ENCODE measurements at places on chromosomes 3 and 15.

GRCh38 chr3:49607796-49608195 lies 53.5 kb downstream of the BSN start:
- no peak for DNase-seq

DNA sequence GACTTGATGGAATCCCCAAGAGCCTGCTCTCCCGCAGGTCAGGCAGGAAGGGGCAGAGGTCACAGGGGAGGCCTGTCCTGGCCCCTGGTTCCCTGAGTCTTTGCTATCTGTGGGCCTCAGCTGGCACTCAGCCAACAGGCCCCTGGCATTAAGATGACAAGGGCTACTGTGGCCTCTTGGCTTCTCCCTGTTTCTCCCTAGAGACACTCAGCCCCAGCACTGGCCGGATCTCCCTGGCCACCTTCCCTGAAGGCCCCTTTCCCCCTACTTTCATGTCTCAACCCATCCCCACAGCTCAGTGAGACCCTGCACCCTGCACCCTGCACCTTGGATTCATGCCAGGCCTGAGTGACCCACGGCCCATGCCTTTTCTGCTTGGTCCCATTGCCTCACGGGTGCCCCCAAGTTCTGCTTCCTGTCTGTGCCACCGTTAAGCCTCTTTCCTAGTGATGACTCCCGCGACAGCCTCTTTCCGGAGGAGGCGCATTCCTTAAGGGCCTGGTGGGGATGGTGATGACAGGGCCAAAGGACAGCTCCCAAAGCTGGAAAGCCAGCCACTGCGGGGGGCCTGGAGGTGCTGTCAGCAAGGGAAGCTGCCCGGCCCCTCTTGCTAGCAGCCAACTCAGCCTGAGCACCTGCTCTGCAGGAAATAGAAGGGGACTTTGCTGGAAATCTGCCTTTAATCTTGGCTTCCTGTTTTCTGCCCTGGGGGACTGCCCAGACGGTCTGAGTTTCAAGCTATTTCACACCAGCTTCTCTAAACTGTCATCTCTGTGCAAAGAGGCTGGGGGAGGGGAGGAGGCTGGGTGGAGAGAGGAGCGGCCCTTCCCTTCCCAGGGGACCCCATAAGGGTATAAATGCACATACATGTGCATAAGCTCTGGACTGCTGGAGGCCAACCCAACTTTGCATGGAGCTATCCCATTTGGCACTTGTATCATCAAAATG lies 4.8 kb upstream of the CSK start:
- DNase-seq: peak; percentile 69

GRCh38 chr15:29942548-29942947 lies 120.3 kb upstream of the TJP1 start:
- DNase-seq: no peak

- peak; percentile 60 for DNase-seq
Observed at GRCh38 chr3:197028728-197029510, 698 bp downstream of the MELTF start.

DNA sequence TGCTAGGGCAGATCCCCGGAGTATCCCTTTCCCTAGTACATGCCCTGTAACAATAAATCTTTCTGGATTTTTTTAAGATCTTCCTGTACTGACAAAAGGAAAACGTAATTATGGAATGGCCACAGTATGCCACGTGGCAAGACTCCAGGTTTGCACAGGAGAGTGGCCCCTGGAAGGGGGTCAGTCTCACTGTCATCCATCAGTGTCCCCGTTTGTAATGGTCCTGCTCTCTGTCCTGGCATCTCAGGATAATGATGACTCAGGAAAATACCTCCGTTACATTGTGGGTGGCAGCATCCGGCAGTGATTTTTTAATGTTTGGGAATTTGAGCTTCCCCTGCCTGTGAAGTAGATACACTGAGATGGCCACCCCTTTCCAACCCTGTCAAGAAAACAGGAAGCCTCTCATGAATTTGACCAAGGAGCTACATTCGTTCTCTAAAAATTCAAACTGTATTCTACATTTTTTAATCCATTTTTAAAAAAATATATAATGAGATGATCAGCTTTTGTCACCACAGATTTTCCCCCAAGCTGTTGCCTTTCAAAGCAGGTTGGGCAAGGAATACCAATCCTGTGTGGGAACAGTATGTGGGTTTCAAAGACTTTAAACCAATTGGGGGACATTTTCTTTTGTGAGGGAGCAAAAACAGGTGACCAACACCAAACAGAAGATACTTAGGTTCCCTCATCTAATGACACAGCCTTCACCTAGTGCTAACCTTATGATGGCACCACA lies 110.4 kb downstream of the C3orf70 start:
- DNase-seq: no peak

GRCh38 chr3:59726279-59726678 lies 676.5 kb upstream of the CFAP20DC start:
- DNase-seq: no peak

GRCh38 chr15:91146728-91147127 lies 46.7 kb downstream of the SV2B start:
- no peak for DNase-seq

DNA sequence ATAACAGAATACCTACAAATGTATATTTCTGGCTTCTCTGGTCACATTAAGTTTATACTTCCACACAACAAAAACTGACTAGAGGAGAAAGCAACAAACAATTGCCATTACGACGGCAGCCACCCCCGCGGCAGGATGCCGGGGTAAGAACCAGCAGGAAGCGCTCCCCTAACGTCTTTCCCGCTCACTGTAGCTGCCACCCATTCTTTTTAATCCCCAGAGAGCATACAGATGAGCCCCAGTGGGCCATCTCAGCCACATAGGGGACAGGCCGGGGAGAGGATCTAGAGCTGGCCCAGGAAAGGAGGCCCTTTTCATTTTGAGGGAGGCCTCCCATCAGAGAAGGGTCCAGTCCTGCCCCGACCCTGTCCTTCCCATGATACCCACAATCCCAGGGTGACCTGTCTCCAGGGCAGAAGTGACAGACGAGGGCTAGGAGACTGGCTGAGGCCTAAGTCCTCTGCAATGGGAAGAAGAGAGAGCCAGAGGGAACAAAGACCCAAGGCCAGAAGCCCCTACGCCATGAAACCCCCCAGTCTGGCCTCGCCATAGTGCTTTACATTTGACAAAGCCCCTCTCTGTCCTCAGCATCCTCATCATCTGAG lies 3.6 kb upstream of the CALML4 start:
- no peak for DNase-seq

DNA sequence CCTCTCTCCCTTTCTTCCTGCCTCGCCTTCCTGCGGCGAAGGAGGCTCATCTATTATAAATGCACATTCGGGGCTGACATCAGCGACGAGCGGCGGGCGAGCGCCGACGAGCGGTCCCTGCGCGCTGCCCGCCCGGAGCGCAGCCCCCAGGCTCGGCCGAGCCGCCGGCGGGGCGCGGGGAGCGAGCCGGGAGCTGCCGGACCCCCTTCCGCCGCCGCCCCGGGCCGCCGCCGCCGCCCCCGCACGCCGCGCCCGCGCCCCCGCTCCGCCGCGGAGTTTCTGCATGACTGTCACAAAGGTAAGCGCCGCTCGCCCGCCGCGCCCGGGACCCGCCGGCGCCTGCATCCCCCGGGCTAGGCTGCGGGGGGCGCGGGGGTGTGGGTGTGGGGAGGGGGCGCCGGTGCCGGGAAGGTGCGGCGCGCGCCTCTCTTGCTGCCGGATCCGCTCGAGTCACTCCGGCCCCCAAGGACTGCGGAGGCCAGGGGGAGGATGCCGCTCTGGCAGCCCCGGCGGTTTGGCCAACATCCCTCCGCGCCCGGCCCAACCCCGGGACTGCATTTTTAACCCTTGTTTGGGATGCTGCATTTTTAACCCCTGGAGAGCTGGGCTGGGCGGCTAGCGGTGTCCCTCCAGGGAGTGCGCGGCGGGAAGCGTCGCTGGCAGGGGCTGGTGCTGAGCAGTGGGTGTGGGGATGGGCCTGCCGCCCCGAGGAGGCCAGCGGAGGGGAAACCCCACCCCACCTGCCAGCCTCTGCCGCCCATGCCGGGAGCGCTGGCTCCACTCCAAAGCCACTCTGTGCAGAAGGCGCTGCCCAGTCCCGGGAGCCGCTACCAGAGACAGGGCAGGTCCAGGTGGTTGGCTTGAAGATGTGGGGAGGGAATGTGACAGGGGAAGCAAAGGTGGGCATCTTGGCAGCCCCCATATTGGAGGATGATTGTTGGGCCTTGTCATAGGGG lies at the start of gene CORO2B:
Gene CORO2B, plus strand, starts transcription at position 14 of the 956 bp plus-strand sequence. Its CDS starts 270 bp downstream, at position 284.
- DNase-seq: peak; percentile 28

- DNase-seq: no peak
Observed at GRCh38 chr3:48966876-48967361, 23.1 kb upstream of the P4HTM start.

DNA sequence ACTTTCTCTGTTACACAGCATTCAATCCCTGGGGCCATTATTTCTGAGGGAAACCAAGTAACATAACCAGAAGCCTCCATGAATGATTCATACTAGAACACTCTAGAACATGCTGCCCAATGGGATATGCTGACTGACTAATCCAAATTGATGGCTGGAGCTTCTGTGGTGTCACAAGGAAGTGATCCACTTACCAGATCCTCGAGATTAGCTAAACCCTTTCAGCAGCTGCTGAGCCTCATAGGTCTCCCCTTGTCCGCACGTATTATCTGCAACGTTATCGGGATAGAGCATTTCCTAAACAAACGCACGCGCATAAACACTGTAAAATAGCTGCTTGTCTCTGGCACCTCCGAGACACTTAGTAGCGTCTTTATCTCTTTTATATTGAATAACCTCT lies 61.2 kb upstream of the PROK2 start:
- no peak for DNase-seq

DNA sequence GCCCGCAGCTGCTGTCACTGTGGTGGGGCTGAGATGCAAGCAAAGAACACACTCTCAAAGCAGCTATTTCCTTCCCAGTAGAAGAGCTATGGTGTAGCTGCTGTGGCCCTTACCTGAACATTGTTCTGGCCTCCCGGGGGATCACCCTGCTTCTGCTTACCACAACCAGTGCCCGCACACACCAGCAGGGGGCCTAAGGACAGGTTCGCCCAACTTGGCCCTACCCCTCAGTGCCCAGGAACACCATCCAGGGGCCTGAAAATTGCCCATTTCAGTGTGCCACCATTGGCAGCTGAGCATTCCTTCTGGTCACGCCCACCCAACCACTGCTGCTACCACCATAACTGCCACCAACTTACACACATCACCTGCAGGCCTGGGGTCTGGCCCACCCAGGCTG lies 113.0 kb downstream of the TP63 start:
- no peak for DNase-seq

- DNase-seq: no peak
Observed at GRCh38 chr3:78724859-78725258, 1042.9 kb downstream of the ROBO1 start.

GRCh38 chr3:43334976-43335375 lies 48.6 kb downstream of the SNRK start:
- no peak for DNase-seq

DNA sequence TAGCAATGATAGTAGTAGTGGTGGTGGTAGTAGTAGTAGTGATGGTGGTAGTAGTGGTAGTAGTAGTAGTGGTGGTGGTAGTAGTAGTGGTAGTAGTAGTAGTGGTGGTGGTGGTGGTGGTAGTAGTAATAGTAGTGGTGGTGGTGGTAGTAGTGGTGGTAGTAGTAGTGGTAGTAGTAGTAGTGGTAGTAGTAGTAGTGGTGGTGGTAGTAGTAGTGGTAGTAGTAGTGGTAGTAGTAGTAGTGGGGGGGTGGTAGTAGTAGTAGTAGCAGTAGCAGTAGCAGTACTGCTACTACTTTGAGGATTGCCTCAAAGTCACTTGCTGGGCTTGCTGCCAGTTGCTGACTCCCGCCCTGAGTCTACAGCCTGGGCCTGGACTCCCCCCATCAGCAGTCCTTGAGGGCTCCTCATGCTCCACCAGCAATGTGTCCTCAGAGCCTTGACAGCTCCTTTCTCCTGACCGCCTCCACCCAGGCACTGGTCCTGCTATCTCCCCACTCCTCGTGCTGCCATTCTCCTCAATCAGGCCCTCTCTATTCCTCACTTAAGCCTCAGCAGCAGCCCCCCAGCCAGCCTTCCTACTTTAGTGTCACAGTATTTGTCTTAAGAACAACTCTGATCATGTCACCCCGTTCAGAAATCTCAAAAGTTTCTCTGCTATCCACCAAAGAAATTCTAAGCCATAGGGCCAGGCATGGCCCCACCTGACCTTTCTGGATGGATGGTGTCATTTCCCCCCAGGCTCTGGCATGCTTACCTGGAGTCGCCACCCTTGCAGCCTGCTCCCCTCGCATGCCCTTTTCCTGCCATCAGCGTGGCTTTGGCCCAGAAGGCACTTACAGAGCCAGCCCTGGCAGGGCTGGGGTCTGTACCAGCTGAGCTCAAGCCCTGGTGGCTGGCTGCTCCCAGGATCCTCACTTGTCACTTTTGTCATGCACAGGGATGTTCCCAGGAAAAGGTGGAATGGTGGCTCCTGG lies 45.6 kb downstream of the DLEC1 start:
- DNase-seq: peak; percentile 21

DNA sequence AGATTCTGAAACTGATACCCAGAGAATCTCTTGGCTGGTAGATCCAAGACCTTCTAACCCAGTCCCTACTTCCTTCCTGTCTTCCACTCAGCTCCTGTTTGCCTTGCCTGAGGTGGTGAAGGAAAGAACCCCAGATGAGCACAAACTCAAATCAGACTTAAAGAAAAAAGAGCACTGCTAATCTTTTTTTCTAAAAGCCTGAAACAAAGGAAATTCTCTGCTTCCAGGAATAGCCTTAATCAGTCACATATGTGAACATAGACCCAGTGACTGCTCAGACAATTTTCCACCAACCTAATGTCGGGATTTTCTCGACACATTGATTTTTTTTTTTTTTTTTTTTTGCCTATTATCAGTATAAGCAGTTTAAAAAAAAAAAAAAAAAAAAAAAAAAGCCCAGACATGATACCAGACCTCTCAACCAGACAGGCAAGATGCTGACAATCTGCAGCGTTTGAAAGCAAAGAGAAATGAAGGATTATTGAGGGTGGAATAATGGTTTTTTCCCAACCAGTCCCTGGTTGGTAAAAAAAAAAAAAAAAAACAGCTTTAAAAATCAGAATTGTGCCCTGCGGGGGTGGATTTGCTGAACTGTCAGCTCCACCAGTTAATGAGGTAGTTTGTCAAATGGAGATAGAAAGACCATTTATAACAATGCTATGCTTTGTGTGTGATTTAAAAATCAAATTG lies 256.8 kb upstream of the RARB start:
- DNase-seq: no peak

- DNase-seq: no peak
Observed at GRCh38 chr3:43010638-43011037, 31.5 kb downstream of the GASK1A start.

DNA sequence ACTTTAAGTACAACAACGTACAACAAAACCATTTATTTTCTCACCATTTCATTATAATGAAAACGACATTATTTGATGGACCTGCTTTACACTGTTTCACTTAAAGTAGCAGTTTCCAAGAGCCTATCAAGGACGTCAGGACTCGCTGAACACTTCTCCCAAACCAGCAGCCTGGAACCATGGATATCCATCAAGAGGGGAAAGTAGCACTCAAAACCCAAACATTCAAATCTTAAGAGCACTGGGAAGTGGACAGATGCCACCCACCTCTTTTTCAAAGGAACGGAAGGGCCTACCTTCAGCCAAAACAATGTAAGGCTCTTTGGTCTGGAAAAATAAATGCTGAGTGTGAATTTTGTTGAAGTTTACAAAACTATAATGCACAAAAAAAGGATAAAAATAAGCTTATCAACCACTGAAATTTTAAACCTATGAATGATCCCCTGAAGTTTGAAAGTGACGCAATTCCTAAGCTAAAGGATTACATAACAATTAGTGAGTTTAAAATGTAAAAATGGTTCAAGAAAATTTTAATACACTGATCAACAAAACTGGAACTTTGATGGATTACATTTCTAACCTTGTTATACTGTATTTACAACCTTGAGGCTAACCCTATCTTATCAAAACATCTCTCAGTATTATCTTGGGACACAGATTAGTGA lies 4.6 kb downstream of the PIK3R4 start:
- DNase-seq: no peak

GRCh38 chr3:114115143-114115542 lies 58.6 kb downstream of the QTRT2 start:
- no peak for DNase-seq

Data from activated B cell treated with CpG ODN at 0.5 μM for 24 hours (primary cell).